ENCODE measurements at places on chromosomes 5 and 9.

- DNase-seq: no peak
These were observed 347.6 kb downstream of the GADD45G start for GRCh38 chr9:89952401-89952800.

DNA sequence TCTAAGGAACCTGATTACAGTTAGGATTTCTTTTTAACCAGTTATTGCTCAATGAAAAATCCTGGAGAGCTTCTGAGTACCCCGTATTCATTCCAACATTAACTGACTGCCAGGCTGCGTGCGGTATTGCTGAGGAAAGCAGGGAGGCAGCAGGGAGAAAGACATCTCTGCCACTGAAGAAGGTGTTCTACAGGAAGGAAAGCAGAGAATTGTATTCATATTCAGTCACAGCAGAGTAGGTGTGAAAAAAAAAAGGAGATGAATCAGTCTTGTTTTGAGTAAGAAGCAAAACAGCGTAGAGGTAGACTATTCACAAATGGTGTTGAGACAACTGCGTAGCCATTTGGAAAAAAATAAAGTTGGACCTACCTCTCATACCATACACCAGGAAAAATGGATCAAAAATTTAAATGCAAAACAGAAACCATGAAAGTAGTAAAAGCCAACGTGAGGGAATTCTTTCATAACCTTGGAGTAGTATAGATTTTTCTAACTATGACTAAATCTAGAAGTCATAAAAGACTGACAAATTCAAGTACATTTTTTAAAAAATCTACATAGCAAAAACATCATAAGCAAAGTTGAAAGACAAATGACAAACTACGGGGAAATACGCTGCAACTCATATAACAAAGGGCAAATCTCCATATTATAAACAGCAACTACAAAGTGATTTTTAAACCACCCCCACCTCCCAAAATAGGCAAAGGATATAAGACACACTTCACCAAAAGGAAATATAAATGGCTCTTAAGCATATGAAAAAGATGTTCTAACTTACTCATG is 9.9 kb upstream of the NR4A3 start:
- peak; percentile 19 for DNase-seq

GRCh38 chr5:15585128-15585527 is 85.1 kb downstream of the FBXL7 start:
- no peak for DNase-seq

DNA sequence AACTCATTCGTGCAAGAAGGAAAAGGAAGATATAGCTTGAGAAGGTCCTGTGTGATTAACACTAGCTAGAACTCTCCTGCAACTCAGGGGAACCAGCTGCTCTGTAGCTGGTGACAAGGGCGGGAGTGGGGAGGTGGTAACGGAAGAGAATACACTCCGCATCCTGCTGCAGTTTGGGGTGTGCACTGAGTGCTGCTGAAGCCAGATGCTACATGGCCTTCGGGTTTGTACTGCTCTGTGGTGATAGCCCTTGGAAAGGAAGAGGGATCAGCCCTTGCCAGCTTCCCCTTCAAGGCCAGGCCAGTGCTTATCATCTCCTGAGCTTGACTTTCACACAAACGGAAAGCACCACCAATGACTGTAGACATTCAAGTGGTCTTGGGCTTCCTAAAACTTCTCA is 34.3 kb downstream of the FRMD3 start:
- no peak for DNase-seq

DNA sequence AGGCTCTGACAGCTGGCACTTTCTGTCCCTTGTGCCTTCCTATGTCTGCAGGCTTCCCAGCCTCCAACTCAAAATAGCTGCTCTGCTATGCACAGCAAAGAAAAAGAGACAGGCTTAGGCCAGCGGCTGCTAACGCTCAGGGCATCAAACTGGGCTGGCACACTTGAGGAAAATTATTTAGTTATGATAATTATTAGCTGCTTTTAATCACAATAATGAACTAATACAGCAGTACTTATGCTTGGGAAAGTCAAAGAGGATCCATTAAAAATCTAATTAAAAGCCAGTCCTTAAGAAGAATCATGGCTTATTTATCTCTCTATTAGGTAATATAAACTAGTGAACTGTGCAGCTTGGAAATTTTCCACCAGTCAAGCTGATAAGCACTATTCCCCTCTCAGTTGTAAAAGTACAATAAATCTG is 233.2 kb downstream of the SLIT3 start:
- DNase-seq: no peak

DNA sequence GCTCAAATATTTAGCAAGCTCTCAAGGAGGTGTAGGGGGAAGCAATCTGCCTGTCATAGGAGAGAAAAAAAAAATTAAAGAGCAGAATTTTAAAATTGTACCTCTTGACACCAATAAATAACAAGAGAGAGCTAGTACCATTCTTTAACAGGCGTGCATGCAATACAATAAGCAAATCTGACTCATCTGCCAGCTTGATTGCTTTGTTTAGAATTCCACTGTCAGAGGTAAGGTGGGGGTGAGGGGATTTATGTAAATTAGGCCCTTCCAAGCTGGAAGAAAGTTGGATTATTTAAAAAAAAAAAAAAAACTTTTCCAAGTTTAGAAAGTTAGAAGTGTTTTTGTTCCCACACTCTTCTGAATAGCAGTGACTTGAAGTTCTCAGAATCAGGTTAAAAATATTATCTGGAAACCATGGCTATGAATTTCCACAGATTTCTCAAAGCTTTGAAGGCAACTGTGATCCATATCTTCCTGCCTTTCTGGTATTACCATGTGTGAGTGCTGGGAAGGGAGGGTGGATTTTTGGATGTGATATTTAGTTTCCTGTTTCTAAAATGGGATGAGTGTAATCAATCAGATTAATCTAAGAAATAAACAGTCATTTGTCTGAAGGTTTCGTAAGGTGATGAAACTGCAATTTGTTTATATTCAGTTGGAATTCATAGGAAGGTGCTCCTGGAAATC is 477.5 kb downstream of the TLE4 start:
- DNase-seq: no peak

DNA sequence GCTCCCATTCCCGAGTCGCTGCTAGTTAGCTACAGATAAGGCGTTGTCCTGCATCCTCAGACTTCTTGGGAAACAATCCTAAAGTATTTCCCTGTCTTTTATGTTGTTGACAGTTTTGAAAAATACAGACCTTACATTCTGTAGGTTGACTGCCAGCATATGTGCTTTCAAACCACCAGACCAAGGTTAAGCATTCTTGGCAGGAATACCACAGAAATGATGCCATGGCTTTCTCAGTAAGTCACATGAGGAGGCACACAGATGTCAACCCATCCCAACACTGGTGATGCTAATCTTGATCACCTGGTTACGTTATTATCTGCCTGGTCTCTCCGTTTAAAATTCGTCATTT is 871 bp downstream of the GLE1 start:
- no peak for DNase-seq

- no peak for DNase-seq
These were observed 13.3 kb downstream of the MATR3 start for GRCh38 chr5:139306628-139307379.

- no peak for DNase-seq
These were observed 553.1 kb downstream of the LRRC70 start for GRCh38 chr5:63131626-63132285.

- DNase-seq: peak; percentile 24
These were observed 17.8 kb downstream of the PHF2 start for GRCh38 chr9:93594041-93594756.

DNA sequence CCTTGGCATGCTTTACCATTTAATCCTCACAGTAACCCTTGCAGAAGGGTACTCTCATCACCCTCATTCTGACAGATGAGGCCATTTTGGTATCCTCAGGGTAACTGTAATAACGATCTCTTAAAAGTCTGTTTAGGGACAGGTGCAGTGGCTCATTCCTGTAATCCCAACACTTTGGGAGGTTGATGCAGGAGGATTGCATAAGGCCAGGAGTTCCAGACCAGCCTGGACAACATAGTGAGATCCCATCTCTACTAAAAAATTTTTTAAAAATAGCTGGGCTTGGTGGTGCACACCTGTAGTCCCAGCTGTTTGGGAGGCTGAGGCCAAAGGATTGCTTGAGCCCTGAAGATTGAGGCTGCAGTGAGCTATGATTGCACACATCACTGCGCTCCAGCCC is 31.8 kb downstream of the CSF1R start:
- DNase-seq: peak; percentile 16

DNA sequence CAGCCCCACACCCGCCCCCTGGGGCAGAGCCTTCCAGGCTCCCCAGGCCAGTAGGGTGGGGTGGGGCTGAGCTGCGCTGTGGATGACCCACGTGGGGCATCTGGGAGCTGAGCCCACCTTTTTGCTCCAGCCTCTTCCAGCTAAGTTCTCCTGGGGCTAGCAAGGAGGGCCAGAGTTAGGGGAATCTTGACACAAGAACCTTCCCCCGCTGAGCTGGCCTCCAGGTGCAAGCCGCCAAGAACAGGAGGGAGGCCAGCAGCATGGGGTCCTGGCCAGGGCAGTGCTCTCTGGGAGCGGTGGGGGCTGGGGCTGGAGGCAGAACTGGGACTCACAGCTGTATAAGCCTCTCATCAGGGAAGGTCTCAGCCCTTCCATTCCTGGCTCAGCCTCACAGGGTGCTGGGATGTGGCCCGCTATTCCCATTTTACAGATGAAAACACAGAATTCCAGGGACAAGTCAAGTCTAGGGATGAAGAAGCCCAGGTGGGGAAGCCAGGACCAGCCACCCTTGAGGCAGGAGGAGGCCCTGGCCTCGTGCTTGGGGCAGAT is 21.5 kb downstream of the SARDH start:
- no peak for DNase-seq

- no peak for DNase-seq
These were observed 1.1 kb downstream of the PLPP6 start for GRCh38 chr9:4662989-4663792.

DNA sequence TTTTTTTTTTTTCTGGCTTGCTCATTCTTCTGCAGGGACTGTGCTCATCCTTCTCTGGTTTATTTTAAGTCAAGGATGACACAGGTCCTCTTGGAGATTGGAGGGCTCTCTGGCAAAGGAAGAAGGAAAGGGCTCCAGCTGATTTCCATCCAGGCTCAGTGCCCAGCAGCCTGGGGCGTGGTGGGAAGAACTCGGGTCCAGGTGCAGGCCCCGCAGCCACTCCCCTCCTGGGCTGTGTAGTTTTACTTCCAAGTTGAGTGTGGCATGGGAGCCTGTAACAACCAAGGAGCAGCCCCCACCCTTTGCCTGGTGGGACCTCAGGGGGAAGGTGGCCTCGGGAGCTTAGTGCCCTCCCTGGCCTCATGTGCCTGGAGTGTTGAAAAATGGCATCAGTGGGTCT is 58.9 kb downstream of the ANKRD33B start:
- no peak for DNase-seq

GRCh38 chr9:127311239-127311741 is 46.7 kb downstream of the GARNL3 start:
- peak; percentile 32 for DNase-seq

DNA sequence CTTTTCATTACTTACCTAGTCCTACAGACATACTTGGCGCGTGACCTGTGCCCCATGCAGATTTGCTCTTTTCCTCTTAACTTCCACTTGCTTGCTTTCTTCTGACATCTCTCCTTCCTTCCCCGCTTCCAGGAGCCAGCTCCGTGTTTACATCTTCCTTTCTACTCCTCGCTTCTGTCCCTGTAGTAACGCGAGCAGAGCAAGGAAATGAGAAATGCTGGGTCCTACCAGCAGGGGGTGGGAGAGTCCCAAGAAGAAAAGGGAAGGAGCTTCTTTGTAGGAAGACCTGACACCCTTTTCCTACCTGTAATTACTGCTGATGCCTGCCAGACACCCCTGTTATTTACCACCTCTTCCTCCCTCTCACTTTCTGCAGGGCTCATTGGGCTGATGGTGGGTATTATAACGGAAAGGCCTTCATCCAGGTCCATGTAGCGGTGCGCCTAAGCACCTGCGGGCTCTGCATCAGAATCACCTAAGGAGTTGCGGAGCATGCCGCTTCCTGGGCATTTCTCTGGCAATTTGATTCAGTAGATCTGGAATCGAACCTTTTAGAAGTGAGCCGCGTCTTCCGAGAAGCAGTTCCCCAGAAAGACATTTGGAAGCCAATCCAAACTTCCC is 1260.8 kb upstream of the WWC1 start:
- no peak for DNase-seq

GRCh38 chr9:126724226-126724625 is 80.6 kb upstream of the ZBTB43 start:
- DNase-seq: no peak

DNA sequence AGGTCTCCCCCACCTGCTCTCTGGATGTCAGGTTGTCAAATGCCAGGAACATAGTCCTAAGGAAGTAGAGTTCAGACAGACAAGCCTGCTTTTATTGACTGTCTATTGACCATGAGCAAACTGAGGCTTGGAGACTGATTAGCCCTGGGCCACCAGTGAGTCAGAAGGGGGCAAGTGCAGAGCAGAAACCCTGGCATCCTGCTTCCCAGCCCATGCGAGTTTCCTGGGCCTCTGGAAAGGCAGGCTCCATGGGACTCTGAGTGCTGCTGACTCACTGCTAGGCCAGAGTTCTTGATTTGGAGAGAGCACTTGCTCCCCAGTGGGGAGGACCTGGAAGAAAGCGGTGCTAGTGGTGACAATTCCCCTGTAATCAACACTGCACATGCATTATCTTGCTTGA is 2.8 kb upstream of the HBEGF start:
- DNase-seq: no peak

- no peak for DNase-seq
These were observed 23.2 kb upstream of the RFK start for GRCh38 chr9:76417394-76417793.

DNA sequence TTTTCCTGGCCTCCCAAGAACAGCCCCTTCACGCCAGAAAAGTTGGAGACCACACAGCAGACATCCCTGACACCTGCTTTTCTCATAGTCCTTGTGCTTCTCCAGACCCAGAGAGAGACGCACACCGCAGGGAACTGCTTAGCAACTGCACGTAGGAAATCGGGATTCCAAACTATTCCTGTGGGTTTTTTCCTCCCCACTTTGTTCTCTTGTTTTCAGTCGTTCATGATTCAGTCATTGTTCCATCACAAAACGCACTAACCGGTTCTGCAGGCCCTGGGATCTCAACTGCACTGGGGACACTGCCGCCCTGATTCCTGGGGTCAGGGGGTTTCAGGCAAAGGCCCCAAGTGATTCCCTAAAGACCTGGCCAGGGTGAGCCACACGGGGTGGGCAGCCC is 588.0 kb upstream of the KLF4 start:
- DNase-seq: no peak

DNA sequence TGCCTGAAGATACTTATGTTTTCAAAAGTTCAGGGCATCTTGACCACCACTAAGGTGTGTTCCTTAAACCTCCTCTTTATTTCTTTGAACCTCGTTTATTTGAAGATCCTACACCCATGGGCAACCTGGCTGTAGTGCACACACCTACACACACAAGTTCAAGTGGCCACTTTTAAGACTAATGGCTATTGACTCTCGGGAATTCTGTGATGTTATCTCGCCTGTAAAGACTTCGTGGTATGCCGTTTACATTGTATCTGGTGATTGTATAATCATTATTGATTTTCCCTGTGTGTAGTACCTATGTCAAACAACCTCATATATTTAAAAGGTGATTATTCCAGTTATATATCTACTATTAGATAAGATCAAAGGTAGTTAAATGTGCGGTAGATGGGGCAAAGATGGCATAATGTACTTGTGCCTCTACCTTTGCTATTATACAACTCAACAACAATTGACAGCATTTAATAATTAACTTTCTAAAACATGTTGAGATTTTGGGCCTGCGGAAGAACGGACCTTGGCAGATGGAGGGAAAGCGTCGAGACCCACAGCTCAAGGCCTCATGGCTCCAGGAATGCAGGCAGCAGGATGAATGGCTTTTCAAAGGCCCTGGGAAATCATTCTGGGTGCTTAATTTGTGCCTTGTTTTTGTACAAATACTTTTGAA is 51.4 kb upstream of the IRX2 start:
- no peak for DNase-seq

GRCh38 chr5:38458174-38458573 is 98.3 kb downstream of the LIFR start:
- DNase-seq: no peak

GRCh38 chr9:76452839-76453238 is 6.1 kb upstream of the GCNT1 start:
- DNase-seq: no peak
